Tibial nerve (tissue), 4 donors: ENCODE measurements at places on chromosomes 2 and 18. TPM values are rescaled to one million over a fixed set of nuclear protein-coding genes. Genes with fewer than 3 reads are reported as not detected.

DPYSL5 gene
- not detected for total RNA-seq

- DNase-seq = no peak
Observed at GRCh38 chr2:195029804-195030654, 627.0 kb upstream of the SLC39A10 start.

ASXL2 gene
- 21.2 TPM for total RNA-seq

GRCh38 chr2:159612255-159612901 is 4.0 kb downstream of the BAZ2B start:
- DNase-seq = no peak

- no peak for DNase-seq
Observed at GRCh38 chr2:118832071-118832790, 15.2 kb downstream of the EN1 start.

- DNase-seq = no peak
Observed at GRCh38 chr18:60732143-60732542, 359.6 kb upstream of the MC4R start.

IL36B gene
- not detected for total RNA-seq

ABCB11 gene
- total RNA-seq = not detected

CFC1 gene
- not detected for total RNA-seq

DNA sequence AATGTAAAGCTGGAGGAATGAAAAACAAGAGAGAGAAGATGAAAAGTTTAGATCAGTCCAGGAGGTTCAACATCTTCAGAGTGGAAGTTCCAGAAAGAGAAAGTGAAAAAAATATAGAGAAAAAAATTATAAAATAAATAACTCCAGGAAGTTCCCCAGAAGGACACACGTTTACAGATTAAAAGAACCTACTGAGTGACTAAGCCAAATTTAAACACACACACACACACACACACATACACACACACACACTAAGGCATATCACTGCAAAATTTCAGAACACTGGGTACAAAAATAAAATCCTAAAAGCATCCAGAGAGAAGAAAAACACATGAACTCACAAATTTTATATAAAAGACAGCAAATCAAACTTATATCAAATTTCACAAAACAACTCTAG is 85.9 kb upstream of the PMAIP1 start:
- DNase-seq = no peak

SIX3 gene
- total RNA-seq = not detected

RND3 gene
- total RNA-seq = 28.4 TPM

- peak; percentile 67 for DNase-seq
Observed at GRCh38 chr2:160109939-160110673, 47.7 kb upstream of the PLA2R1 start.

HRH4 gene
- 0.60 TPM for total RNA-seq

DNA sequence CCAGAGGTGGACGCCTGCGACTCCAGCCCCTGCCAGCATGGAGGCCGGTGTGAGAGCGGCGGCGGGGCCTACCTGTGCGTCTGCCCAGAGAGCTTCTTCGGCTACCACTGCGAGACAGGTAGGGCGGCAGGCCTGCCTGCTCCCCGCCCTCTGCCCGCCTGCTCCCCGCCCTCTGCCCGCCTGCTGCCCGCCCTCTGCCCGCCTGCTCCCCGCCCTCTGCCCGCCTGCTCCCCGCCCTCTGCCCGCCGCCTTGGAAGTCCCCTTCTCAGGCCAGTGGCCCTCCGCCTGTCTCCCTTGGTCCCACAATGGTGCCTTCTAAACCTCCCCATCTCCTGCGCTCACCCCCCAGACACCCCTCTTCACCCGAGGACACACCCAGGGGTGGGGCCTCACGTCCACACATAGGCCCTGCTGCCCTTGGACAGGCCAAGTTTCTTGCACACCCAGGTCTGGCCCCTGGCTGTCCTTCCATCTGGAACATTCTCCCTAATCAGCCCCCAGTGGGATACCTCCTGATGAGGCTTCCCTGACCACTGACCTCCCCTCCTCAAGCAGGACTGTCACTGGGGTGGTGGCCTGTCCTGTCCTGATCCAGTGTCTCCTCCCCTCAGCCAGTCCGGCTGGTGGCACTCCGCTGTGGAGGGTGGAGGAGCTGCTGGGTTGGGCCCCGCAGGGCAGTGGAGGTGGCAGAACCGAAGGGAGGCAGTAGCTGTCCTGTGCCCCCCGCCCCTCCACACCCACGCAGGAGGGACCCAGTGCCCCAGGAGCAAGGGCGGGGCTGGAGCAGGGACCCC is 37.9 kb downstream of the MTERF4 start:
- DNase-seq = peak; percentile 8

DNA sequence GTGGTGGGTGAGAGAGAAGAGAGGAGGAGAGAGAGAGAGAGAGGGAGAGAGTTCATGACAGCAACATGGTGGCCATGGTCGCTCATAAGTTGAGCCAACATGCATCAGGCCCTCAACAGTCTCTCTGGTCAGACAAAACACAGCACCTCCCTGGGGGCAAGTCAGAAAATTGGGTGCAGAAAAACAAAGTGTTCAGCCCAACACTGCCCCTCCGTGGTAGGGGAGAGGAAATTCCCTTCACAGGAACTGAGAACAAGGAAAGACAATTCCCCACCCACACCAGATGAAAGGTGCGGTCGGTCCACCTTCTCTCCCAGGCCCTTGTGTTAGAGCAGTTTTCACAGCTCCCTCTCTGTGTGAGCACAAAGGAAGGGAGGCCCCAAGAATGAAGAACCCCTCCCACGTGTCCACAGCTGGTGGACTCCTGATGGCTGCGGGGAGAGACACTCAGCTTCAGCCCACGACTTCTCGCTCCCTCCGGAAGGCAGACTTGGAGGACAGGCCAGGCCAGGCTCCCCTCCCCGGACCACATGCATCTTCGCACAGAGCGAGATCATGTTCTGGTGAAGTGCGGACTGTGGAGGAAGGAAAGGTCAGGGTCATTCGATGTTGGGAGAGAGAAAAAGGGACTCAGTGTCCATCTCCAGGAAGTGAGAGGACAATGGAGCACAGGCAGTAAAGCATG is 181.7 kb downstream of the ANAPC1 start:
- no peak for DNase-seq

GRCh38 chr2:212024040-212024439 is 514.6 kb downstream of the ERBB4 start:
- DNase-seq = no peak

GRCh38 chr2:69375494-69376353 is 11.3 kb downstream of the GFPT1 start:
- DNase-seq = no peak

DNA sequence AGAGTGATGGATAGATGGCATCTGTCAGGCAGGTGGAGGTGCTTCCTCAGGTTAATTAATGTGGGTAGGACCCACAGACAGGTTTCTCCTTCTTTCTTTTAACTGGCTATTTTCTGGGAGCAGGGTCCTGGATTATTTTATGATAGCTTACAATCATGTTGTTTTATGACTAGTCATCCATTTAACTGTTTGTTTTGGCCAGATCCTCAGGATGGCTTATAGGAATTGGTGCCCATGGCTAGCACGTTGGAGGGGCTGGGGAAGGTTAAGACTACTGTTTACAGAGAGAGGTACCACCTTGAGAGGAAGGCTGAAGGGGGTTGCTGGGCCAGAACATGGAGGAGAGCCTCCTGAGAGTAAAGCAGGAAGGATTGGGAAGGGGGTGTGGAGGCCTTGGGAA is 78.0 kb upstream of the MGAT5 start:
- DNase-seq = no peak

CAVIN2 gene
- total RNA-seq = 47.9 TPM

DNA sequence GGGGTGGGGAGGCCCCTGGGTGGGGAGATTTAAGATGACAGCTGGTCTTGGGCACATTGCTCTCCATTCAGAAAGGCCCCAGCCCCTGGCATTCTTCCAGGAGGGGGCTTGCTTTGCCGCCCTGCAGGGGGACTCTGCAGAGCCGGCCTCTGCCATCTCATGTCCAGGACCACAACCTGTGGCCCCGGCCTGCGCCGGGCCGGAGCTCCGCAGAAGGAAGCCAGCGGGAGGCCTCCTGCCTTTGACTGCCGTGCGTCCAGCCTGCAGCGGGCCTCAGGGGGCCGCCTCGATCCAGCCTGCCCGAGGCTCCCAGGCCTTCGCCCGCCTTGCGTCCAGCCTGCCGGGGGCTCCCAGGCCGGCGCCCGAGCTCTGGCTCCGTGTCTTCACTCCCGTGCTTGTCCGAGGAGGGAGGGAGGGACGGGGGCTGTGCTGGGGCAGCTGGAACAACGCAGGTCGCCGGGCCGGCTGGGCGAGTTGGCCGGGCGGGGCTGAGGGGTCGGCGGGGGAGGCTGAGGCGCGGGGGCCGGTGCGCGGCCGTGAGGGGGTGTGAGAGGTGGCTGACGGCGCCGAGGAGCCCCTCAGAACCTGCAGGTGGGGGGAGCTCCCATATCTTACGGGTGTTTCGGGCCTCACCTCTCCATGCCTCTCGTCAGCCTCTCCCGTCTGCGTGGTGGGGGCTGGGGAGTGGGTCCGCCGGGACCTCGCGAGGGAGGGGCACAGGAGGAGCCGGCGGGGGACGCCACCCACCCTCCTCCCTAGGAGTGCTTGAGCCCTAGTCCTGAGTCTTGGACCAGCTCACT is 20.4 kb downstream of the GPC1 start:
- DNase-seq = no peak

DTNA gene
- 26.1 TPM for total RNA-seq

- no peak for DNase-seq
Observed at GRCh38 chr2:37459095-37459981, 114.9 kb downstream of the QPCT start.

DNA sequence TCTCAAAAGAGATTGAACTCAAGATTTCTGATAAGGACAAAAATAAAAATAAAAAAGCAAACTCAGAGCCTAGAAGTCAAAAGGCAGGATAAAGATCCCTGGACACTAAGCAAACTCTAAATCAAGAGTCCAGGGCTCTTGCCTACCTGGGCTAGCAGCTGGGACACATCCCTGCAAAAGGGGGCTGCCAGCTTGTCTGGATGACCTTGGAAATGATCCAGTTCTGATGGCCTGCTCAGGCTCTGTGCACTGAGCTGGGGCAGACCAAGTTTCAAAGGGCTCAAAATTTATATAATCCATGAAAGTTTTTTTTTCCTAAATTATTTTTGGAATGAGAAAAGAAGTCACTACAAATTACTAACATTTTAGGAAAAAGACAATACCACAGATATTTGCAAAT is 557.3 kb downstream of the CNTNAP5 start:
- no peak for DNase-seq

DNA sequence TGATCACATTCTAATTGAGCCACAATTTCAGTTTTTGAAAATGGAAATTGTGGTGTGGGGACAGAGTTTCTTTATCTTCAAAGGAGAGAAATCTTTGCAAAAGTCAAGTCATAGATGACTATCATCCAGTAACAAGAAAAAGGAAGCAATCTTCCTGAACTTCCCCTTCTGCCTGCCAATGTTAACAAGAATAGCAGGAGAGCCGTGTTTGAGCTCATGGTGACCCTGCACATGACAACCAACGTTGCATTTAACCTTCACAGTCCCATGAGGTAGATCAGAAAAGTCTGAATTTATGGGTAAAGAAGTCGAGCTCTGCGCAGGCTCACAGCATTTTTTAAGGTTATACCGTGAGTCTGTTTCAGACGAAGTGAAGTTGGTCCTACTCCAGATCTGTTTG is 454.9 kb downstream of the LPIN1 start:
- DNase-seq = no peak

- DNase-seq = no peak
Observed at GRCh38 chr2:62884514-62884913, 166.1 kb upstream of the OTX1 start.

DRC1 gene
- 0.90 TPM for total RNA-seq

PER2 gene
- total RNA-seq = 10.1 TPM

OSBPL6 gene
- 0.66 TPM for total RNA-seq

DNA sequence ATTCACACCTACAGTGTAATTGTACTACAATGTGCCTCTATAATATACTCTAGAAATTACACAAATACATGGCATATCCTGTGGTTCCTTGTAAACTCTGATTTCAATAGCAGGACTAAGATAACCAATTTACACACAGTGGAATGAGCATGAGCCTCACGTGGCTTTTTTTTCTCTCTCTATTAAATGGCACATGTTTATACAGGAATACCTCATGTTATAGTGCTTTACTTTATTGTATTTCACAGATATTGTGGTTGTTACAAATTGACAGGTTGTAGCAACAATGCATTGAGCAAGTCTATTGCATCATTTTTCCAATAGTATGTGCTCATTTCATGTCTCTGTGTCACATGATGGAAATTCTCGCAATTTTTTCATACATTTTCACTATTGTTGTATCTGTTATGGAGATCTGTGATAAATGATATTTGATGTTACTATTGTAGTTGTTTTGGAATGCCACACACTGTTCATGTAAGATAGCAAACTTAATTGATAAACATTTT is 260.0 kb downstream of the FSIP2 start:
- no peak for DNase-seq

- DNase-seq = no peak
Observed at GRCh38 chr2:190912726-190913125, 32.1 kb downstream of the GLS start.

- DNase-seq = no peak
Observed at GRCh38 chr2:32565902-32566301, 61.9 kb upstream of the TTC27 start.

DNA sequence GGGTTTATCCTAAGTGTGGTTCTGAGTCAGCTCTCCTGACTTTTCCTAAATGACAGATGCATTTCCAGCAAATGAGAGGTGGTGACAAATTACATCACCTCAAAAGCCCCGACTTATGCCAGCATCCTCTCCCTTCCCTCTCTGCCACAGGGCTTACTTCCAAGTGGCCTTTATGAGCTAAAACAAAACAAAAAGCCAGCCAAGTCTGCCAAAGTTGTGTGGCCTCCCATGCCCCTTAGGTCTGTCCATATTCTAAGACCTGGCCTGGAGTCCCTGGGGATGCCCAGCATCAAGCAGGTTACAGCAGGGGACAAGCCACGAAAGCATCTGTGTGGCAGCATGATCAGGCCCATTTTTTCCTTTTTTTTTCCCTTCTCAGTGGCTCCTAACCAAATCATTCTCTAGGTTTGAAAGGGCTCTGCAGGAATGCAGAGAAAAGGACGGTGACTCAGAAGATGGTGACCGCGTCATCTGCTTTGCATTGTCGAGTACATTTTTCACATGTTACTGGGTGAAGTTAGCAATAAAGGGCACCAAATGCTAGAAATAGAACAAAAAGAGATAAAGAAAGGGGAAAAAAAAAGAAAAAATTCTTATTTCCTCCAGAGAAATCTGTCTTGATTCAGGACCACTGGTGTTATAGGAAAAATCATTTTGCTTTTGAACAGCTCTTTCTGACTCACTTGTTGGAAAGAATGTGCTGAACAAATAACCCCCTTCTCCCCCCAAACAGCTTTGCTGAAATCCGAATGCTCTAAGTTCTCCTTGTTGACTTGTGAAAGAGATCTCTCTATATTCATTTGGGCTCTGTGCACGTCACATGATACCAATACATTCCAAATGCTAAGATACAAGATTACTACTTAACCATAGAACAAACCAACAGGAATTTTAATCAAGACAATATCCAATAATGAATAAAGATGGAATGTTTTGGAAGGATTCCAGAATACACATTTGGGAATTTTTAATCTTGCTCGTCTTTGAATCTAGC is 178.7 kb downstream of the EN1 start:
- DNase-seq = no peak

DNA sequence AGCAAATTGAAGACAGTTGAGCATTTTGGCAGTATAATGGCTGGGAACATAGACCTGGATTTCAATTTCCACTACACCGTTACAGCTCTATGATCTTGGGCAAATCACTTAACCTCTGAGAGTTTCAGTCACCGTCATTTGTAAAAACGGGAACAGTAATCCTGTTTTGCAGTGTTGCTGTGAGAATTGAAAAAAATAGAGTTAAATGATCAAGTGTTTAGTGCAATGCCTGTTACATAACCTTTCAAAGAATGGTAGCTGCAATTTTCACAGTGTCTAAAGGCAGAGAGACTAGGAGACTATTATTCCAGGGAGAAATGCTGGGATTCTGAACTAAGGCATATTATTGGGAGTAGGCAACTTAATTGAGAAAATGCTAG is 2.0 kb downstream of the AGPS start:
- no peak for DNase-seq

- no peak for DNase-seq
Observed at GRCh38 chr18:46559946-46560670, 96.9 kb downstream of the LOXHD1 start.
